Effector CD4-positive, alpha-beta T cell (primary cell): ENCODE measurements at places on chromosomes 11 and 22.

- DNase-seq, result no peak
These were observed 101.5 kb downstream of the DLG2 start for GRCh38 chr11:85525686-85526085.

GRCh38 chr22:36815558-36816338, 1.1 kb downstream of the PVALB start:
- DNase-seq, result no peak

GRCh38 chr11:57403802-57404147, 13.3 kb upstream of the PRG2 start:
- DNase-seq, result no peak

GRCh38 chr11:57566005-57566904, 1.2 kb downstream of the UBE2L6 start:
- no peak for DNase-seq

GRCh38 chr11:67332081-67332691, 21.2 kb downstream of the POLD4 start:
- no peak for DNase-seq

DNA sequence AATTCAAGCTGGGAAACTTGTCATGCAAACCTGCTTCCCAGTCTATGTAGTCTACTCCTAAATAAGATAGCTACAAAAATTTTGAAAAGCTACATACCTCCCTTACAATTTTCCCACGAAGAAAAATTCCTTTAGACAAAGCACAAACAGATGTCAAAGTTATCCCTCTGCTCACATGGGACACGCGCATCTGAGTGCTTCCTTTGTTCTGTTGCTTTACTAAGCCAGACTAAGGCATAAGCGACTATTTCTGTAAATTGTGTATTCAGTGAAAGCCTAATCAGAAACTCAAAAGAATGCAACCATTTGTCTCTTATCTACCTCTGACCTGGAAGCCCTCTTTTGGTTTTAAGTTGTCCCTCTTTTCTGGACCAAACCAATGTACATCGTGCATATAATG, 583.7 kb upstream of the B3GAT1 start:
- no peak for DNase-seq

DNA sequence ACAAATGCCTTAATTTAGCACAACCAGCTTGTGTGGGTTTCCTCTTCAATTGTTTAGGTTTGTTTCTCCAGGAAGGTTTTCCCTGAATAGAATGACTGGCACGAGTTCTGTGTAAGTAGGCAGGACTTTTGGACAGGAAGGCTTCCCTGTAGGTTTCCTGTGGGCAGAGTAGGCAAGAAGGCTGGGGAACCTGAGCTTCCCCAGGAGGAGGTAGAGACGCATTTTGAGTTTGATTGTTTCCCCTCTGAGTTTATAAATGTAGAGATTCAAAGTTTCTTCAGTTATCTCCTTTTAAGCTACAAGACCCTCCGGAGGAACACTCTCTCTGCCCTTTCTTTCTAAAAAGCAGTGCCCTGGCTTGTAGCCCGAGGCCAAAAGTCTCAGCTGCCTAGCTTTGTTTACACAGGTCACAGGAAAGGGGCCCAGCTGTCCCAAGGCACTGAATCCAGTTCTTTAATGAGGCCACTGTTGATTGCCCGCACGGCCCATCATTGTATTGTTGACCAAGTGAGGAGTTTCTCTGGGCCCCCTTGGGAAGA, 66.6 kb upstream of the RDX start:
- no peak for DNase-seq
